Type B pancreatic cell (in vitro differentiated cells): ENCODE measurements at places on chromosomes 6 and 20. TPM values are rescaled to one million over a fixed set of nuclear protein-coding genes. Genes with fewer than 3 reads are reported as not detected.

NCOA6 gene
- total RNA-seq: 53.9 and 59.5 TPM in 2 replicates

KHDC1L gene
- 0.75 TPM in 1 of 2 replicates, not detected in the other for total RNA-seq

GRCh38 chr20:37713396-37713795, 19.6 kb downstream of the CTNNBL1 start:
- peaks cover 28% of the 10 kb centered on the region for H3K4me1 ChIP-seq
- H3K36me3 ChIP-seq: peaks cover 12% of the 10 kb centered on the region
- no peak overlapping the region for H3K27ac ChIP-seq
- no peak for DNase-seq
- no peaks in the 10 kb centered on the region for H3K27me3 ChIP-seq

GRCh38 chr6:25042984-25043725, 107.4 kb upstream of the RIPOR2 start:
- H3K36me3 ChIP-seq: no peaks in the 10 kb centered on the region
- H3K4me3 ChIP-seq: no peak overlapping the region
- H3K4me1 ChIP-seq: peaks cover 4% of the 10 kb centered on the region

DNA sequence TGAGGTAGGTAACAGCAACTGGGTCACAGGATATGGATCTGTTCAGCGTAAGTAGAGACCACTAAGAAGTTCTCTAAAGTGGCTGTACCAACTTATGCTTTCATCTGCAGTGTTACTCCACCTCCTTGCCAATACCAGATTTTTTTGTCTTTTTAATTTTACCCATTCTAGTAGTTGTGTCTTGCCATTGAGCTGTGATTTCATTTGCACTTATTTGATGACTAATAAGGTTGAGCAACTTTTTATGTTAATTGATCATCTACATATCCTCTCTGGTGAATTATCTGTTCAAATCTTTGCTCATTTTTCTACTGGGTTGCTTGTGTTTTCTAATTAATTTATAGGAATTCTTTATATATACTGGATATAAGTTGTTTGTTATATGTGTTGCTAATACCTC, 82.9 kb downstream of the OGFRL1 start:
- H3K27ac ChIP-seq: no peak overlapping the region
- no peak overlapping the region for H3K4me3 ChIP-seq
- peaks cover 12% of the 10 kb centered on the region for H3K4me1 ChIP-seq
- peaks cover 16% of the 10 kb centered on the region for H3K36me3 ChIP-seq
- no peaks in the 10 kb centered on the region for H3K27me3 ChIP-seq
- no peak for DNase-seq

GRCh38 chr6:97702248-97702647, 419.2 kb upstream of the MMS22L start:
- H3K4me1 ChIP-seq: no peaks in the 10 kb centered on the region
- no peaks in the 10 kb centered on the region for H3K36me3 ChIP-seq
- DNase-seq: no peak
- H3K27me3 ChIP-seq: peaks cover 3% of the 10 kb centered on the region
- no peak overlapping the region for H3K27ac ChIP-seq

GRCh38 chr20:56733967-56734366, 104.9 kb downstream of the TFAP2C start:
- no peak overlapping the region for H3K27ac ChIP-seq
- peaks cover 13% of the 10 kb centered on the region for H3K27me3 ChIP-seq
- H3K4me1 ChIP-seq: peaks cover 22% of the 10 kb centered on the region
- no peak for DNase-seq
- H3K4me3 ChIP-seq: no peak overlapping the region

GRCh38 chr6:47165918-47166317, 123.8 kb upstream of the ADGRF1 start:
- H3K27ac ChIP-seq: no peak overlapping the region
- H3K36me3 ChIP-seq: no peaks in the 10 kb centered on the region
- peaks cover 24% of the 10 kb centered on the region for H3K4me1 ChIP-seq
- no peak overlapping the region for H3K4me3 ChIP-seq

GRCh38 chr6:105038259-105038658, 81.4 kb downstream of the LIN28B start:
- peaks cover 31% of the 10 kb centered on the region for H3K4me1 ChIP-seq
- no peak overlapping the region for H3K4me3 ChIP-seq
- H3K36me3 ChIP-seq: no peaks in the 10 kb centered on the region
- H3K27ac ChIP-seq: no peak overlapping the region
- DNase-seq: no peak
- H3K27me3 ChIP-seq: no peaks in the 10 kb centered on the region

DNA sequence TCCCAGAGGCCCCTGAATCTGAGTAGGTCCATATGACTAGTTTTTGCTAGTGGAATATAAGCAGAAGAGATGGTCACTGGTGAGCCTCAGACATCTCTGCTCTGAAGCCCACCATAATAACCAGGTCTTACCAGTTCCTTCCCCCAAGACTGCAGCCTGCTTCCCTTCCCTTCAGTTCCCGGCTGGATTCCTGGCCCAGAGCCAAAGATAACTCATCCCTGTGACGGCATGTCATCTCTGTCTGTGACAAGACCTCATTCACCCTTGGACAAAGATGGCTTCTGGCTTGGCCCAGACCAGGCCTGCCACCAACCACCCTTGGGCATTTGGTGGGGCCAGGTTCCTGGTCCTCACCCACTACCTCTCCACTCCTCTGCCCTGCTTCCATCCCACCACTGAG, 145.5 kb upstream of the TOP1 start:
- no peaks in the 10 kb centered on the region for H3K36me3 ChIP-seq
- H3K4me3 ChIP-seq: no peak overlapping the region
- peaks cover 12% of the 10 kb centered on the region for H3K4me1 ChIP-seq
- H3K27ac ChIP-seq: no peak overlapping the region
- DNase-seq: no peak
